ENCODE measurements at places on chromosomes 12 and 14.

GRCh38 chr12:57460468-57460784, 841 bp downstream of the GLI1 start:
- no peak for DNase-seq

DNA sequence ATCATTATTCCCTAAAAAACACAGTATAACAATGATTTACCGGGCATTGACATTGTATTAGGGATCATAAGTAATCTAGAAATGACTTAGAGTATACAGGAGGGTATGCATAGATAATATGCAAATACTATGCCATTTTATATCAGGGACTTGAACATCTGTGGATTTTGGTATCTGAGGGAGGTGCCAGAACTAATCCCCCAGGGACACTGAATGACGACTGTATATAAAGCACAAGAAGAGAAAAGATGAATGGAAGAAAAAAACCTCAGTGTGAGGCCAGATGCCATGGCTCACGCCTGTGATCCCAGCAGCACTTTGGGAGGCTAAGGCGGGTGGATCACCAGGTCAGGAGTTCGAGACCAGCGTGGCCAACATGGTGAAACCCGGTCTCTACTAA, 25.5 kb upstream of the COX6A1 start:
- no peak for DNase-seq

GRCh38 chr14:103735439-103735814, 19.8 kb downstream of the ZFYVE21 start:
- no peak for DNase-seq

DNA sequence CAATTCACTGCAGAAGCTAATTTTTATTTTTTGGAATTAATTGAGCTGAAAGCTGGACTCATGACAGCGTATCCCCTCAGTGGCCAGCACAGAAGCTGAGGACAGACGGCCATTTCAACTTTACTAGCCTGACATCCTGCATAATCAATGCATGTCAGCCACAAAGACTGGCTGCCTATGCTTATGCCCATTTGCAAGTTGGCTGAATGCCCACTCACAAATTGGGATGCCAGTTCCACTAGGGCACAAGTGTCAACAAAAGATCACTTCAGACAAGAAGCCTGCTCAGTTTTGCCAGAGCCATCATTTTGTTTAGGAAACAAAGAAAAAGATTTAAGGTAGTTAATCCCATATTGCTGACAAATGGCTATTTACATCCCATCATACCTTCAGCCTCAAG, 417.6 kb downstream of the NOVA1 start:
- no peak for DNase-seq

GRCh38 chr12:116291218-116291617, 13.7 kb upstream of the MED13L start:
- no peak for DNase-seq

GRCh38 chr12:122042910-122043309, 21.2 kb downstream of the BCL7A start:
- no peak for DNase-seq

GRCh38 chr12:77923882-77924281, 93.2 kb downstream of the NAV3 start:
- peak; percentile 93 for DNase-seq

DNA sequence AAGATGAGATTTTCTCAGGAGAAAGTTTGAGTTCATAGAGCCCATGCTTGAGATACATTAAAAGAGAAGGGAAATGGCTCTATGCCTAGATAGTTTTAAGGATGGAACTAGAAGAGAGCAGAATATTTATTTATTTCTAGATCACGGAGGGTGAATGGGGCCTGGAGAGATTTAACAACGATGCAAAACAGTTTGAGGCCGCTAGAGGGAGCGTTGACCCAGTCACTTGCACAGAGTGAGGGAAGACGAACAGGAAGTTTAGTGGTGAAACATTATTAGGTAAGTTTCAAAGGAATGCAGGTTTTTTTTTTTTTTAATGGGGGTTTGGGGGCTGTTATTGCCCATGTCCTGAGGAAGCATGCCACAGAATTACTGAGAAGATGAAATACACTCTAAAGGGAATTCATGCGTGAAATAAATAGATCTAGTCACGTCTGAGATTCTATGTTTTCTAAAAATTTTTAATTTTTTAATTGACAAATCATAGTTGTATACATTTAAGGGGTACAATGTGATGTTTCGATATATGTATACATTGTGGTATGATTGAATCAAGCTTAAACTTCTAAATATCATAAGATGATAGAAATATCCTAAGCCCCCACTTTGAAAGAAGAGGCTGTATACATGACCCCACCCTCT, 14.8 kb upstream of the PPP1R1A start:
- peak; percentile 73 for DNase-seq

GRCh38 chr12:104603545-104603973, 146.8 kb downstream of the CHST11 start:
- DNase-seq = peak; percentile 91

GRCh38 chr12:5510251-5510805, 78.4 kb downstream of the NTF3 start:
- DNase-seq = no peak

DNA sequence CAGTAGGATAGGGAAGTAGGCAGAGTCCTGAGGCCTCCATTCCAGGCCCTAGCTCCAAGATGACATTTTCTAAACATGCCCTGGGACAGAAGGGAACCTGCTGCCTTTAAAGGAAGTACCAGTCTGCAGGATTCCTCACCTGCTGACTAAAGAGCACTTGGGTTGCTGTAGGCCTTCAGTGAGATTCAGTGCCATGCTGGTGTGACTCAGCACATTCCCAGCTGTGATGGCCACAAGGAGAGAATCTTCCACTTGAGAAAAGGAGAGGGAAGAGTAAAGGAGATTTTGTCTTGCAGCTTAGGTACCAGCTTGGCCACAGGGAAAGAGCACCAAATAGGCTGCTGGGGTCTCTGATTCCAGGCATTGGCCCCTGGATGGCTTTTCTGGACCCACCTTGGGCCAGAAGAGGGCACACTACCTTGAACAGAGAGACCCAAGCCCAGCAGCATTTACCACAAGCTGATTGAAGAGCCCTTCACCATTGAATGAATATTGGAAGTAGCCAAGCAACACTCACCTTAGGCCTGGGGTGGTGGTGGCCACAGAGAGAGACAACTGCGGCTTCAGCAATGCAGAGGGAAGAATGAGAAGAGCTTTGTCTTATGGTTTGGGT, 498.3 kb downstream of the KCNH5 start:
- DNase-seq = no peak

DNA sequence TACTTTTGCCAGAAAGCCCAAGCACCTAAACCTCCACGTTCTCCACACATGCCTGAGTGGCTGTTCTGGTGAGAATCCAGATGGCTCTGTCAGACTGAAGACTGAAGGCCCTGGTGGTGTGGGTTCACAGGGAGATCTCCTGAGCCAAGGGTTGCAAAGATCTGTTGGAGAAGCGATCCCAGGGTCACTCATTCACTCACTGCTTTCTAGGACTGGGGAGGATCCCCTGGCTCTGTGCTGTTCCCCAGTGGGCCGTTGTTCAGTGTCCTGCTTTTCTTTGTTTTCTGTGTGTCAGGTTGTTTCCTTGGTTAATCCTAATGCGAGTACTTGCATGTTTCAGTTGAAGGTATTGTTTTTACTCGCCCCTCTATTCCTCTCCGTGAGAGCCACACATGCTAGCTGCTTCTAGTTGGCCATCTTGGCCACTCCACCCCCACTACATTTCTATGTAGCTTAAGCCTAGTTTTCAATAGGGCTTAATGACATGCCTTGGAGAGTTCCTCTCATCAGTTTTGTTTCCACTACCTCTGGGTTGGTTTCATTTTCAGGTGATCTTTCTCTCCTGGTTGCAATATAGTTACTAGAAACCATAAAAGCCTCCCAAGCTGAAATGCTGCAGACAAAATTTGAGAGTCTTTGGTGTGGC, 144.5 kb upstream of the SLC38A2 start:
- DNase-seq = no peak

DNA sequence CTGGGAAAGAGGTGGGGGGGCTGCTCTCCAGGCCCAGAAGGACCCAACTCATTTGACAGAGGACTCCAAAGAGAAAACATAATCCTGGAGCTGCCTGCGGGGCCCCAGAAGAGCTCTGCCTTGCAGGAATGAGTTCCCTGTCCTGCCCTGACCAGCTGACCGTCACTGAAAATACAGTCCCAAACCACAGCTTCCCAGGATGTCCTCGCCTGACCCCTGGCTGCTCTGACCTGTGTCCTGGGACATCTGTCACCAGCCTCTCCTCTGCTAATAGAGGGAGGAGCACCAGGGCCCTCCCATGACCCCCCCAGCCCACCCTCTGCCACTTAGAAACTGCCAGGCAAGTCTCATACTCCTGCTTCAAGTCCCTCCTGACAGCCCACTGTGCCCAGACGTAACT, 9.8 kb downstream of the FIGNL2 start:
- no peak for DNase-seq

DNA sequence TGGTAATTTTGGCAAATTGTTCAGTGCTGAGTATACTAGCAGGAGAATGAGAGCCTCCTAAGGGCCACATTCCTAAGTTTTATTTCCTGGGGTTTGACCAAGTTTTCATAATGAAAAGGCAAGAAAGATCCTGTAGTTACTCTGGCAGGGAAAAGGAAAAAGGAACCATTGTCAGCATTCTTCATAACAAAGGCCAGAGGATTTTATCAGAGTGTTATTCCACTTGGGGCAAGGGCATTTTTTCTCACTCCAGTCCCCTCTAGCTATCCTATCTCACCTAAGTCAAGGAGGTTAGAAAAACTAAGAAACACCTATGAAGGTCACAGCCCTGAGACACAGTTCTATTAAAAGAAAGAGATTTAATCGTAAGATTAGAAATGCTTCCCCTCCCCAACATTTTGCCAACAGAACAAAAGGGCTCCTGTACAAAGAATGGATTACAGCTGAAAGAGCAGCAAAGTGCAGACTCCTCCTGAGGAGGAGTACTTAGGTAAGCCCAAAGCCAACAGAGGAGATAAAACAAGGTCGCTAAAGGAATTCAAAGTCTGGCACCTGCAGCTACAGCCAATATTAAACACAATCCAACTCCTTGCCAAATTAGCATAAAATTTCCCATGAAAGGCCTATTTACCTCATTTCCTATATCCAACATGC, 162.4 kb downstream of the GALC start:
- DNase-seq = no peak

- DNase-seq = no peak
Observed at GRCh38 chr12:53974084-53975063, at the start of gene HOTAIR. TSS of gene HOTAIR (minus strand) at chr12:53974954.

GRCh38 chr12:79422060-79422812, 268.5 kb downstream of the PAWR start:
- DNase-seq = no peak

GRCh38 chr14:23071244-23071920, 14.1 kb upstream of the CDH24 start:
- peak; percentile 92 for DNase-seq

DNA sequence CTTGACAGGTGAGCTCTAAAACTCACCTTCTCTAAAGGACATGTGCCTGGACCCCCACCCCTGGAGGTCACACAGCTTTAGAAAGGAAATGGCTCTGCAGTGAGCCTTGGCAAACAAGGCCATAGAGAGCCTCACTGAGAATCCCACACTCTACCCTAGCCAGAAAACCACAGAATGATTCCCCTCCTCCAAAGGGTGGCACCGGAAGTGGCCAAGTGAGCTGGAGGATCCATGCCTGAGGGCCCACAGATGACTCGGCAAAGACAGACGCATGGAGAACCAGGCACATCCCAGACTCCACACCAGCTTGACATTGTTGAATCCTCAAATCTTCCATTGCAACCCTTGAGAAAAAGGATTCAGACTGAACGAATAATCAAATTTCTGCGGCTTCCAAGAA, 54.2 kb upstream of the PTHLH start:
- no peak for DNase-seq

DNA sequence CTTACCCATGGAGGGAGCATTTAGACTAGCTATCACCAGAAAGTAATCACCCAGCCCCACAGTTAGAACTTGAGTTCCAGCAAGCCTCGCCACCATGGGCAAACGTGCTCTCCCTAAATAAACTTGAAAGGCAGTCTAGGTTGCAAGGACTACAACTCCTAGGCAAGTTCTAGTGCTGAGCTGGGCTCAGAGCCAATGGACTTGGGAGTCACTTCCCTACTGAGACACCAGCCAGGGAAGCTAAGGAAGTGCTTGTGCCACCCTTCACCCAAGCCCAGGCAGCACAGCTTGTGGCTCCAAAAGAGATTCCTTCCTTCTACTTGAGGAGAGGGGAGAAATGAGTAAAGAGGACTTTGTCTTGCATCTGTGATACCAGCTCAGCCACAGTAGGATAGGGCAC, 57.9 kb downstream of the SLCO1A2 start:
- no peak for DNase-seq

DNA sequence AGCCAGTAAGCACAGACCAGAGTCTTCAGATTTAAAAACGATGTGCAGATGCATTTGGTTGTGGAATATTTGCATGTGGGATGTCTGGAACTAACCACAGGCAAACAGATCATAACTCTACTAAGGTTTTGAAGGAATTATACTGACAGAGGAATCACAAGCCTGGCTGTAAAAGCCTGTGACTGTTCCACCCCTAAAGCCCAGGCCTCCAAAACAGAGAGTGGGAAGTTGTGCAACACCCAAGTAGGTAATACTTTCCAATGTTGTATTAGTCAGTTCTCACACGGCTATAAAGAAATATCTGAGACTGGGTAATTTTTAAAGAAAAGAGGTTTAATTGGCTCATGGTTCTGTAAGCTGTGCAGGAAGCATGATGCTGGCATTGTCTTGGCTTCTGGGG, 68.1 kb upstream of the DCD start:
- no peak for DNase-seq

DNA sequence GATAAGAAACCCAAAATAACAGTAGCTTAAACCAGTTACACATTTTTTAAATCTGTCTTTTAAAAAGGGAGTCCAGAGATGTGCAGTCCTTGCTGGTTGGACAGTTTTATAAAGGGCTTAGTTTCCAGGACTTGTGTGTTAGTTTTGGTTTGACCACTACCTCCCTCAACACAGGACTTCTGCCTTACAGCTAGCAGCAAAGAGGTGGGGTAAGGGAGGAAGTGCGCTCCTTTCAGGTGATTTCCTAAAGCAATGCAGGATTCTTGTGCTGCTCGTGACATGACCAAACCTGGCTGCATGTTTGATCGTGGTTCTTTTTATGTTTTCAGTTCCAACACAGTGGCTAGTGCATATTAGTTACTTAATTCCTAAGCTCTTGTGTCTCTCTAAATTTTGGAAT, 266.2 kb downstream of the TMTC2 start:
- no peak for DNase-seq

DNA sequence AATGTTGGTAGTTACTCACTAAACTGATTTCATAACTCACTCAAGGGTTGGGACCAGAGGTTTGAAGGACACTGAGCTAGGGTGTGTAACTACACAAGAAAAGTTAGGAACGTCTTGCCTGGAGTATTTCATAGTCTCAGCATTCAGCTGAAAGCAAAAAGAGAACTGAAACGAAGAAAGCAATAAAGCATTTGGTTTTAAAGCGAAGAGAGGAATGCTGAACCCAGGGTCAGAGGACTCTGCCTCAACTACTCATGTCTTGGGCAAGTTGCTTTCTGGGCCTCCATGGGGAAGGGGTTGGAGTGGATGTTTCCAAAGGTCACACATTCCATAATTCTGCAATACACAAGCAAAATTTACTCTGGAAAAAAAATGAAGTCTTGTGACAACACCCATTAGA, 1.4 kb downstream of the GNS start:
- DNase-seq = no peak
